Amniotic stem cell (primary cell): ENCODE measurements at places on chromosomes 6 and 20.

GRCh38 chr6:1698527-1698926 is 88.8 kb downstream of the FOXC1 start:
- DNase-seq, result no peak

GRCh38 chr6:70549327-70549726 is 17.4 kb upstream of the SDHAF4 start:
- no peak for DNase-seq

- no peak for DNase-seq
These were observed 283.4 kb upstream of the RUNX2 start for GRCh38 chr6:45044510-45045252.

DNA sequence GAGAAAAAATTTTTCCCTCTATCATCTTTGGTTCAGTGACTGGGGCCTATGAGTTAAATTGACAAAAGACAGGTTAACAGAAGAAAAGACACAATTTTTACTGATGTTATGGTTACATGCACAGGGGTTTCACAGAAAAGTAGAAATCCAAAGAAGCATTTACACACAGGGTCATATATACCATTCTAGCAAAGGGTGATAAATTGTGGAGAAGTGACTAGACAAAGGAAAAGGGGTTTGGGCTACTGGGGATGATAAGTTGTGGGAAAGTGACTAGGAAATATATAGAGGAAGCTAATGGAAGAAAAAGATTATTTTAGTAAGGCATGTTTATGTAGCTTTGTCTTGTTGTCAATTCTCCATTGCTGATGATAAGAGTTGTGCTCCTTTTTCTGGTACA is 276.7 kb upstream of the JARID2 start:
- DNase-seq, result no peak

DNA sequence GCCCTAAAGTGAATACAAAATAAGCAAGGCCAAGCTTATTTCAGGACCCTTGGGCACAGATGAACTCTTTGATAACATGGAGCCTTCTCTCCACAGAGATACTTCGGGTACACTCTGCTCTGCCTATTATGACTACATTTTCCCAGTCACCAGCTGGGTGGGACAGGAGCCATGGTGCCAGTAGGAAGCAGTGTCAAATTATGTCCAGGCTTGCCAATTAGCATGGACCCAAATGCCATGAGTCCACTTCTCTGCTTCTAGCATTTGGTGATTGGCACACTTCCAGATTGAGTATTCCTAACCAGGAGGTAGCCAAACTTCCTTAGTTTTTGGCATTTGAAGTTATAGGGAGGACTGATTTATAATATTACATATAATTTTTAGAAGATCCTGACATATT is 513.8 kb upstream of the HTR1E start:
- DNase-seq, result no peak

DNA sequence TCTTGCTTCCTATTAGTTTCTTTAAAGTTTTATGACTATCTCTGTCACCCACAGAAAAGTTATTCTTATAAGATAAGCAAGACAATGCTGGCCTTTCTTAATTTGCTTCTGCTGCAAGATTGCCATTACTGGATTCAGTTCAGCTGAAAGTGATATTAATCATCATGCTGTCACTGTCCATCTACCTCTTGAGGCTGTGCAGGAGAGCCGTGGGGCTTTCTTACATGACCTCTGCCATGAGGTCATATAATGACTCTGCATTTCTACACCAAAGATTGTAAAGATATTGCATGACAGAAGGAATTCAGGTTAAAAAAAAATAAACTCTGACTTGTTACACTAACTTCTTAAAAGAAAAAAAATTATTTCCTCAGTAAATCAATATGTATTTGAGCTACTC is 106.9 kb downstream of the TRDN start:
- DNase-seq, result no peak

DNA sequence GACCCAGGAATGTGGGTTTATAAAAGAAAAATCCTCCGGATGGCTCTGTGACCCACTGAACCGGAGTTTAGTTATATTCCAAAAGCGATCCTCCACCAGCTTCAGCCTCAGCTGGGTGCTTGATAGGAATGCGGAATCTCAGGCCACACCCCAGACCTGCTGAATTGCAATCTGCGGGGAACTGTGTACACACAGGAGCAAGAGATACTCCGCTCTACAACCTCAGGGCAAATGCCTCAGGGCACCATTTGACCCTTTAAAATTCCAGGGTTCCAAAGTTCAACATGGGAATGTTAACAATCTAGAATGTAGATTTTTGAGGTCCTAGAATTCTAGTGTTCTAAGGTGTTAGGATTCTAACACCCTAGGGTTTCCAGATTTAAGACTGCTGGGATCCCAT is 10.8 kb downstream of the BPIFA2 start:
- no peak for DNase-seq

- no peak for DNase-seq
These were observed 98.8 kb upstream of the CEP85L start for GRCh38 chr6:118750143-118750542.

DNA sequence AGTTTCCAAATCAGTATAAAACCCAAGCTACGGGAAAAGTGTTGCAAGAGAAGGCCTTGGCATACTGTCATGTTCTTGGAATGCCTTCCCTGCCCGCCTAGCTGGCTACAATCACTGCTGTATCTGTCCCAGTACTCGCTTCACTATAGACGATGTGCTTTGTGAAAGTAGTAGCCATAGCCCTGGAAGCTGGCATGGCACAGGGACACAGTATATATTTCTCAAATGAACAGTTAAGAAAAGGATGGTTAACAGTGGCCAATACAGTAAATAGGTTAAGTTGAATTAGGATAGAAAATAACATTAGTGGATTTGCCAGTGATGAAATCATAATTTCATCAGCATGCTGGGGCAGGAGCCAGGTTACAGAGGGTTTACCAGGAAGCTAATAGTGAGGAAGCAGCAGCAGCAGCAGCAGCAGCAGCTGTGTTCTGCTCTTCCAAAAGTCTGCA is 499.3 kb downstream of the CDKAL1 start:
- peak; percentile 24 for DNase-seq

DNA sequence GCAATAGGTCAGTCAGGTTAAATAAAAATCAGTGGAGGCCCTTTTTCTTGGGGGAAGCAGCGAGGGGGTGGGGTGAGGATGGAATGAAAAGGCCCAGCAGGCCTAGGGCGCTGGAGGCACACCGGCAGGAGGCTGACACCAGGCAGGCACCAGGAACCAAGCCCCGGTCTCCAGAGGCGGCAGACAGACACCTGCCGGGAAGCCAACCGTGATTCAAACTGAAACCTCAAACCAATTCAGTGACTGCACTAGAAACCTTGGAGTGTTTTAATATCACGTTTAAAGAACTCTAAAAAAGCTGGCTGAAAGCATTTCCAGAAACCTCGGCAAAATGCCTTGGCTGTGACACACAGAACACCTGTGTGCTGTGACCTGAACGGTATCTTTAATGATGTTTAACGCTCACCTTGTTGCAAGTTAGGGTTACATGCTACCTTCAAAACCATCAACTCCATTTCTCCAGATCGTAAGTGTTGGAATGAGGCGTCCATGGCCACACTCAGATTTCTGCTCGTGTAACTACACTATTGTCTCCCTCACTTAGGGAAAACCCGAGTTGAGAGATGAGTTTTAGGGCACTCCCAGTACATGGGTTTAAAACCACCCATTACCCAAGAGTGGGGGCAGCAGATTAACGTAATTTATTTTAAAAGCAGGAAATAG is 27.2 kb downstream of the DIDO1 start:
- no peak for DNase-seq

- DNase-seq, result no peak
These were observed 213.5 kb upstream of the ARID1B start for GRCh38 chr6:156563714-156564113.

DNA sequence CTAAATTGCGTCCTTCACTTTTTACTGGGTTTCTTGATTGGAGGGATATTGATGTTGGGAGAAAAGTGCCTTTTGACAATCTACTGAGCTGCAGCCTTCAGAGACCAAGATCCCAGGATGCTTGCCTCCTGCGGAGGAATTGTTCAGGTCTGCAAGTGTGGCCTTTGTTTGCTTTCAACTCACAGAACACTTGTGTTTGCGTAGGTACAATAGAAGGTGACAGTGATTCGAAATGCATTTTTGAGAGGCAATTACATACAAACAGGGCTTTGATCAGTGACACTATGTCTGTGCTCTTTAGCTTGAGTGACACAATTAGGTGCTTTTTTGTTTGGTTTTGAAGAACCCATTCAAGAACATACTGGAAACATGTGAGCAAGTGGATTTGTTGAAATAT is 600.6 kb downstream of the QKI start:
- DNase-seq, result no peak

- DNase-seq, result no peak
These were observed 3.6 kb upstream of the CD83 start for GRCh38 chr6:14113976-14114375.

- no peak for DNase-seq
These were observed 149.4 kb downstream of the DHX35 start for GRCh38 chr20:39111359-39112177.

- DNase-seq, result peak; percentile 10
These were observed 167.9 kb downstream of the PLCB1 start for GRCh38 chr20:8299921-8300320.

DNA sequence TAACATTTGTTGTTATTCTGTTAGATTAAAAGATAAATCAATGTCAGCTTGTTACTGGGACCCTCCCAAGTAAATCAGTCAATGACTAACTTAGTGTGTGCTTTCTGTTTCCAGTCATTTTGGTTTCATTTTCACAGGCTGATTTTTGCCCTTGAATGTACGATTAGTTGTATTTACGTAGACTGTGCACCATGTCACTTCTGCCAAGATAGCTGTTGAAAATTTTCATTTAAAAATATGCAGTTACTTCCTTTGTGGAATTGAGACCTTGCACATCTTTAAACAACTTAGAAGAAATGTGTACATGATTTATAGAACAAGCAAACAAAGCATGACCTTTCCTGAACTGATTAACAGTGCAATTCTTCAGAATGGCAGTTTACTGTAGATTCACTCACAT is 944.8 kb upstream of the CITED2 start:
- DNase-seq, result no peak

DNA sequence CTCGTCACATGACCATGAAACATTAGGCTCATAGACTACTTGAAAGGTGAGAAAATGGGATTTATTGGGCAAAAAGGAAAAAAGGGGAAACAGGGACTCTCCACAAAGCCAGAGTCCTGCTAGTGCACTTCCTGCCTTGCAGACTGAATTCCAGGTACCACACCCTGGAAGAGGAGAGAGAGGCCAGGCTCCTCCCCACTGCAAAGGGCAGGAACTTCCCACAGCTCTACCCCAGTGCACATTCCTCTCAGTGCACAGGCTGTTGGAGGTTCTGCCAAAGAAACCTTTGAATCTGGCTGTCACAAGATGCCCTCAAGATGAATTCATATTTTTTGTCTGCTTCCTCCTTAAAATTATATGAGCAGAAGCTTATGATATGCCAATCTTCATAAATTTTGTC is 920.4 kb upstream of the GJE1 start:
- DNase-seq, result no peak

DNA sequence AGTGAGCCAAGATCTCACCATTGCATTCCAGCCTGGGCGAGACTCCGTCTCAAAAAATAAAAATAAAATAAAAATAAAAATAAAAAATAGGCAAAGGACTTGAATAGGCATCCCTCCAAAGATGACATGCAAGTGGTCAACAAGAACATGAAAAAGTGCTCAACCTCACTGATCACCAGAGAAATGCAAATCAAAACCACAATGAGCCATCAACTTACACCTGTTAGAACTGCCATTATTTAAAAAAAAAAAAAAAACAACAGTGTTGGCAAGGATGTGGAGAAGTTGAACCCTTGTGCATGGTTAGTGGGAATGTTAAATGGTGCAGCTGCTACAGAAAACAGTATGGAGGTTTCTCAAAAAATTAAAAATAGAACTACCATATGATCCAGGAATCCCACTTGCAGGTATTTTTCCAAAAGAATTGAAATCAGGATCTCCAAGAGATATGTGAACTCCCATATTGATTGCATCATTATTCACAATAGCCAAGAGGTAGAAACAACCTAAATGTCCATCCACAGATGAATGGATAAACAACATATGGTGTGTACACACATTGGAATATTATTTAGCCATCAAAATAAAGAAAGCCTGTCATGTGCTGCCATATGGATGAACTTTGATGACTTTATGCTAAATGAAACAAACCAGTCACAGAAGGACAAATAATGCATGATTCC is 2.8 kb downstream of the C20orf203 start:
- no peak for DNase-seq

GRCh38 chr6:158357570-158358216 is 45.4 kb downstream of the TULP4 start:
- DNase-seq, result no peak

GRCh38 chr6:111573131-111573883 is 32.4 kb downstream of the TRAF3IP2 start:
- DNase-seq, result peak; percentile 34

GRCh38 chr20:24653306-24653705 is 183.9 kb downstream of the SYNDIG1 start:
- DNase-seq, result peak; percentile 20

- DNase-seq, result no peak
These were observed 498.8 kb upstream of the POU3F2 start for GRCh38 chr6:98335594-98335993.
